Neural crest cell (in vitro differentiated cells): ENCODE measurements at places on chromosomes 5 and 9. TPM values are rescaled to one million over a fixed set of nuclear protein-coding genes. Genes with fewer than 3 reads are reported as not detected.

DNA sequence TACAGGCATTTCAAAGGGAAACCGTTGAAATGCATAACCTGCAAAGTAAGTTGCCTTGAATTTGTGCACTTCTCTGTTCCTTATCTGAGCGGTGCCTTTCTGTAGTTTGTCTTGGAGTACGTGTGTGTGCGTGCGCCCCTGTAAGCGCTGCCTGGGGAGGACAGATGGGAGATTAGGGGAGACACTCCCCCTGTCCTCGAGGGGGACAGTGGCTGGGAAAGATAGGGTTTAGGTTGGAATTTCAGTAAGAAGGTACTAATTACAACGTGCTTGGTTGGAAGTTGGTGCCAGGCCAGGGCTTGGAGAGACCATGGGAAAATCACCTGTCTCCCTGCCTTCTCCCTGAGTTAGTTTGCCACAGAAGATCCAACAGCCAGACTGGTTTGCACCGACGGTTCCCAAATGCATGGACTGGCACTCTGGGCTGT, 73.2 kb downstream of the PIK3R1 start:
- no peak for DNase-seq

DNA sequence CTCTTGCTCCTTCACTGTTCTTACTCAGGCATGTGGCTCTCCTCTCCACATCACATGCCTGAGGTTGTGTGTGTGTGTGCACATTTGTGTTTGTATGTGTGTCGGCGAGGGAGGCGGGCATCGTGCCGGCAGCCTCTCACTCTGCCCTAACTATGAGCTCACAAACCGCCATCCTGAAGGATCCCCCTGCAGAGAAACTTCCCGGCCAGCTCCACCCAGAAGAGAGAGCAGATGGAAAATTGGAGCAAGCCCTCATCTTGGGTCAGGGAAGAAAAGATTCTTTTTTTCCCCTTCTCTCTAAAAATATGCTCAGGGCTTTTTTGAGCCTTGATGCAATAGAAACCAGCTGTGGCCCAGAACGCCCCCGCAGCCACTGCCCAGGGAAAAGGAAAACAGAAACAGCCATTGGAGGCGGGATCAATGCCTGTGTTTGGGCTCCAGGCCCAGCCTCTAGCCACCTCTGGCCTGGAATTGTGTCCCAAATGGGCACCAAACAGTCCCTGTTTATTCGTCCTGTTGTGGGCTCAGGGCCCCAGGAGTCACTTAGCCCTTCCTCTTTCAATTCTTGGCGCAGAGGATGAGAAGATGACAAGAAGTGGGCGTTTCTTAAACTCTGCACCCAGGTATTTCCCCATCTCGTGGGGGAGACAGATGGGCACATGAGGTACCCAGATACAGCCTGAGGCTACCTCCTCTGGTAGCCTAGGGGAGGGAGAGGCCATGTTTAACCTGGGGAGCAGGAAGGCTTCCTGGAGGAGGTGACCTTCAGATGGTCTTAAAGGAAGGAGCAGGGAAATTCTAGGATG, 151.5 kb downstream of the RGS3 start:
- no peak for DNase-seq

SLC28A3 gene
- not detected in 2 replicates for total RNA-seq

- DNase-seq = no peak
Measured at GRCh38 chr5:89686081-89686765, 723.3 kb downstream of the CETN3 start.

TXNDC8 gene
- not detected in 2 replicates for total RNA-seq
